ENCODE measurements at places on chromosomes 1 and 21.

DNA sequence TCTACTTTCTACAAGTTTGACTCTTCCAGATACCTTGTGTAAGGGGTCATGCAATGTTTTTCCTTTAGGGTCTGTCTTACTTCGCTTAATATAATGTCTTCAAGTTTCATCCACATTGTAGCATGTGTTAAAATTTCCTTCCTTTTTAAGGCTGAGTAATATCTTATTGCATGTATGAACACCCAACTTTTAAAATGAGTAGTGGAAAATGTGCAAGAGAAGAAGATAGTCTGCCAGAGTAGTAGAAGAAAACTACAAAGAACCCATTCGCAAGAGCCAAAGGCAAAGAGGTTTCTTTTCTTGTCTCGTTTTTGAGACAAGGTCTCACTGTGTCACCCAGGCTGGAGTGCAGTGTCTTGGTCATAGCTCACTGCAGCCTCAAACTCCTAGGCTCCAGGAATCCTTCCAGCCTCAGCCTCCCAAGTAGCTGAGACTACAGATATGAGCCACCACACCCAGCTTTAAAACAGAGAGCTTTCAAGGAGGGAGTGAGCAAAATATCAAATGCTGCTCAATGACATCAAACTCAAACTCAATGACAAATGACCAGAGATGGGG is 9.4 kb downstream of the IL23R start:
- no peak for DNase-seq

GRCh38 chr1:245797592-245798348 is 643.0 kb downstream of the KIF26B start:
- peak; percentile 55 for DNase-seq

DNA sequence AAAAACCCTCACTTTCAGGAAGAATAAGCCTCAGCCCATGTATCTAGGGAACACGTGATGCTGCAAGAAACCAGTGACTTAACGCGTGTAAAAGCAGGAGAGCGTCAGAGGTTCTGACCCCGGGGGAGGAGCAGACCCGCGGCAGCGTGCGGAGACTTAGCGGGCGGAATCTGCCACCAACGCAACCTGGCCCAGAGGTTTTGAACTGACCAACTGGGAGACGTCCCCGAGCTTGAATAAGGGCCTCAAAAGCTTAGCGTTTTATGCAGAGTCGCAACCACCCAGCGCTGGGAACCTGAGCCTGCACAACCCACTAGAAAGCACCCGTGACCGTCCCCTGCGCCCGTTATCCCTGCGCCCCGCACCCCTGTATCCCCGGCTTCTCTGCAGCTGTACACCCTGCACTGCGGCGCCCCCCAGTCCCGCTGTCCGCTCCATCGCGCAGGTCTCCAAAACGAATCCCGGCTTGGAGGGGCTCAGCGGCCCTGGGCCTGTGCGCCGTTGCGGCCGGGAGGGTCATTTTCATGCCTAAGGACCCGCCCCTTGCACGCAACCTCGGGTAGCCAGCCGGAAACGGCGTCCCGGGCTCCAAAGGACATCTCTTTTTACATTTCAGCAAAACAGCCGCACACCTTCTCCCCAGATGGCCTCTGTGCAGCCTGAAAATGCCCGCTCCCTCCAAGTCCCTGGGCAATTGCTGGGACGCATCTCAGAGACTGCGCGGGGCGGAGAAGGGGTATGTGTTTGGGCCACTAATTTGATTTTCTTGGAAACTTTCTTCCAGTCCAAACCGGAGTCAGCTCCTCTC is 29.4 kb upstream of the TRIM17 start:
- DNase-seq = peak; percentile 48

GRCh38 chr21:41011098-41011731 is 156.7 kb upstream of the BACE2 start:
- peak; percentile 53 for DNase-seq

DNA sequence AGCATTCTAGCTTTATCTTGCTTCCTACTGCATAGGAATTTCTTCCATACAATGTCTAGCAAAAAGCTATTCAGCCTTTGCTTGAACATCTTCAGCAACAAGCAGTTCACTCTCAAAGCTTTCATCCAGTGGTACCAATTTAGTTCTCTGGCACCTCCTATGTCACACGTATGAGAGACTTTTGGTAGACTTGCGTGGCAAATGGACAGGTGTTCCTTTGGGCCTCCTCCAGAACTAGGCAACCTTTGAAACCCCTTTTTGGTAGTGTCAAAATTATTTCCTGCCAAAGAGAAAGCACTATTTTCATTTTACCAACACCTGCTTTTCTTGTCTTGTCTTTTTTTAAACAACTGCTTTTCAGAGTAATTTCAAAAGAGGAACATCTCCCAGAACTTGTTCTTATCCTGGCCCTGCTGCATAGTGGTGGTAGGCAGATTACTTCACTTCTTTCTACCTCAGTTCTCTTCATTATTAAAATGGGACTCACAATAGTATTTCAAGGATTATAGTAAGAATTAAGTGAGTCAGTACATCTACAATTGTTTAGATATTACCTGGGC is 122.4 kb downstream of the MAST2 start:
- no peak for DNase-seq

GRCh38 chr1:221740369-221740992 is 1.4 kb downstream of the DUSP10 start:
- DNase-seq = peak; percentile 69

DNA sequence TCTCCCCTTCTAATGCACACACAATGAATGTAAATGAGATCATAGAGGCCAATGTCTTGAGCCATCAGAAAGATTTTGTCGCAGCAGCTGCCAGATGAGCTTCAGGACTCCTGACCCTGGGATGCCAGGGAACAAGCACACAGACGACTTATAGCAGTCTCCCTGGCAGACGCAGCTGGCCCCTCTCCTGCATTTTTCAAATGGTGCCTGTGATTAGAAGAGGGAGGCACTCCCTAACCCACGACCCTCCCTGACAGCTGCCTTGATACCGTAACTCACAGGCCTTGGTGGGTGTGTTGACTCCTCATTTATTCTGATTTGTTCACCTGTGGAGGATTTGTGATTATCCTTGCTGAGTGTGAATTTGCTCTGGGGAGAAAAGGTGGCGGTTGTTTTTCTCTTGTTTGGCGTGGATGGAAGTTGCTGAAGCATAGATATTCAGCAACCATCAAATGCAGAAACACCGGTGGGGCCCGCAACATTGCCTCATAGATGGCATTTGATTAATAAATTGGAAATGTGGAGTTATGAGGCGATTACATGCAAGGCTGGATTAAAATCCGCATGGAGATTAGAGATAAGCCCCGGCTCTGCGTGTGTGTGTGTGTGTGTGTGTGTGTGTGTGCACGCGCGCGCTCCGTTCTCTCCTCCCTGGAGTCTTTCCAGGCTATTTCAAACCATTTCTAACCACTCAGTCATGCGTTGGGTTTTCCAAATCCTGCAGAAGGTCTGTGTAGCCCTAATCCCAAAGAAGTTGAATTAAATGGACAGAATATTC is 2.1 kb upstream of the RD3 start:
- peak; percentile 45 for DNase-seq
